Upper lobe of left lung (tissue), 6 donors: ENCODE measurements at places on chromosomes 12 and 14. TPM values are rescaled to one million over a fixed set of nuclear protein-coding genes. Genes with fewer than 3 reads are reported as not detected.

GRCh38 chr12:321606-322326, 59.1 kb upstream of the SLC6A13 start:
- DNase-seq: no peak

- no peak for DNase-seq
Observed at GRCh38 chr14:70709726-70710382, 68.1 kb downstream of the TTC9 start.

The XPOT gene
- total RNA-seq: 27.8 TPM

The GLTP gene
- 24.7 TPM for total RNA-seq

The TRMT61A gene
- 16.3 TPM for total RNA-seq
